ENCODE measurements at places on chromosomes 1 and 21.
A peak's percentile ranks its signal among the peaks of the same experiment; 100 is the strongest.

- DNase-seq = no peak
Measured at GRCh38 chr1:217419194-217419551, 211.7 kb downstream of the GPATCH2 start.

- peak; percentile 33 for DNase-seq
Measured at GRCh38 chr1:151312411-151312810, 14.8 kb downstream of the PI4KB start.

- peak; percentile 79 for DNase-seq
Measured at GRCh38 chr1:233884461-233885151, 19.9 kb upstream of the SLC35F3 start.

DNA sequence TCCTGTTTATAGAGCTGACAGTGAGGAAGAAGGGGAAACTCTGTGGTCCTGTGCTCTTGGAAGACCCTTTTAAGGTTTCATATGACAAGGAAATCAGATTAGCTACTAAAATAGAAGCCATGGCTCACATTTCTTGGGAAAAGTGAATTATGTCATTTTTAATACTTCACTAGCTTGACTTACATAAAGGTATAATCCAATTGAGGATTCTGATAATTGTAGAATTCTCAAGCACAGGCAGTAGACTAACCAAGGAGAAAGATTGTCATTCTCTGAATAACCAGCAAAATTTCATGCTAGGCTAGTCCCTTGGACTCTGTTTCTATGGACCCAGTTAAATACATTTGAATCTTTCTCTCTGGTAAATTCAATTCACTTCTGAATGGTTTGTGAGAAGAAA lies 613.0 kb upstream of the BEND5 start:
- DNase-seq = no peak

- DNase-seq = peak; percentile 72
Measured at GRCh38 chr1:170732252-170732588, 68.3 kb downstream of the PRRX1 start.

DNA sequence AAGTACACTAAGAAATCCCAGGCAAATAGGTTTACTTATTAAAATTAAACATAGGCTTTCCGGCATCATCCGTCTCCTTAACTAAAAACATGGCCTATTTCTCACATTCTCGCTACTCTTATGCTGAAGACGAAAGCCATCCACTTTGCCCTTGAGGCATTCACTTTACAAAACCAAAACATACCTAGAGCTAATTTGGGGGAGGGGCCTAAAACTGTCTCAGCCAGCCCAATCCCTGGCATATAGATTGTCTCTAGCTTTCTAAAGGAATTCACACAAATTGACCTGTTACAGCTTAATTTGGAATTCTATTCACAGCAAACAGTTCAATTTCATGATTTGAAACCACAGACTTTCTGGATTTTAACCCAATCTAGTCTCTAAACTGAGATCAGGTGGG lies 34.8 kb downstream of the SLC35D1 start:
- DNase-seq = peak; percentile 16

DNA sequence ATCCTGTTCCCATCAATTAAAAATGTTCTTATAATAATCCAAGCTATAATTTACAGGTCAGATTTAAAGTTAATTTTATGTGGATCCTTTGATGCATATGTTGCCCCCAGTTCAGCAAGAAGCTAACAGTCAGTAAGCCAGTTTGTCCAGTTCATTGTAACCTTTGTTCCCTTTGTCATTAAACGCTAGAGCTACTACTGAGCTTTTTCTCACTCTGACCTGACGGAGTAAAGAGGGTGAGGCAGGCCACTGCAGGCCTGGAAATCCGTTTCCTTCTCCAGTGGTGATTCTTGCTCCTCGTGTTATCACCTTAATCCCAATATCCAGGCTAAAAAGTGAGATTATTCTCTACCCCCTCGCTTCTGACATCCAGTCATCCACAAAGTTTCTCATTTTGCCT lies 10.2 kb downstream of the YBX1 start:
- no peak for DNase-seq

GRCh38 chr1:174871886-174872285 lies 127.9 kb upstream of the CACYBP start:
- no peak for DNase-seq

GRCh38 chr1:84997667-84998600 lies 1.0 kb upstream of the MCOLN2 start:
- DNase-seq = no peak
